Cardiac fibroblast (primary cell): ENCODE measurements at places on chromosomes 3 and 15.
A peak's percentile ranks its signal among the peaks of the same experiment; 100 is the strongest.

GRCh38 chr15:31325595-31326155 lies 960 bp upstream of the KLF13 start:
- DNase-seq: peak; percentile 75

GRCh38 chr15:48516121-48516520 lies 129.4 kb downstream of the FBN1 start:
- DNase-seq: peak; percentile 31

DNA sequence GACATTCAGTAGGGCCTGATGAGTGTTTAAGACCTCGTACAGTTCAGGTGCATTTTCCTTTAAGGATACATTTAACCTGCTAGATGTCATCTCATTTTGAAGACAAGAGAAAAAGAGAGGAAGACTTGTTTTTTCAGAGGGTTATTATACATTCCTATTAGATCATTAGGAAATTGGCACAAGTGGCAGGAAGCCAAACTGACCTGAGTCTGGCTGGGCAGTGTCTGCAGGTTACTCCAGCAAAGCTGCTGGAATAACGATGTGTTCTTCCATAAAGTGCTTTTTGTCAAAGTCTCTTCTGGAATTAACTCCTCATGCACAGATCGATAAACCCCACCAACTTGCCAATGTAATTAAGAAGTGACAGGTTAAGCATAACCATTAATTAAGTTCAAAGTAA lies 396.4 kb upstream of the TPRG1 start:
- no peak for DNase-seq

DNA sequence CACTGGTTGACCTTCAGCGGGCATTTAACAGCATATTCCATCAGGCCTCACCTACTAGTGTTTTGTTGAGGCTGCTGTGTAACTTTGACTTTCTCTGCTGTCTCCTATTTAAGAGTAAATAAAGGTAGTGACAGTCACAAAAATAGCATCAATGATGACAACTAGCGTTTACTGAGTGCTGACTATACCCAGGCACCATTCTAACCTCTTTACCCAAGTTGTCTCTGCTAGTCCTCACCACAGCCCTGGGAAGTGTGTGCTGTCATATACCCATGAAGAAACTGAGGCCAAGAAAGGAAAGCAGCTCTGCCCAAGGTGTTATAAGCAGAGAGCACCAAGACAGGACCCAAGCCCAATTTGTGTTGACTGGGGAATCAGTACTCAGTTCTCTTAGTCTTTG lies 286.4 kb upstream of the CTDSPL start:
- DNase-seq: no peak

DNA sequence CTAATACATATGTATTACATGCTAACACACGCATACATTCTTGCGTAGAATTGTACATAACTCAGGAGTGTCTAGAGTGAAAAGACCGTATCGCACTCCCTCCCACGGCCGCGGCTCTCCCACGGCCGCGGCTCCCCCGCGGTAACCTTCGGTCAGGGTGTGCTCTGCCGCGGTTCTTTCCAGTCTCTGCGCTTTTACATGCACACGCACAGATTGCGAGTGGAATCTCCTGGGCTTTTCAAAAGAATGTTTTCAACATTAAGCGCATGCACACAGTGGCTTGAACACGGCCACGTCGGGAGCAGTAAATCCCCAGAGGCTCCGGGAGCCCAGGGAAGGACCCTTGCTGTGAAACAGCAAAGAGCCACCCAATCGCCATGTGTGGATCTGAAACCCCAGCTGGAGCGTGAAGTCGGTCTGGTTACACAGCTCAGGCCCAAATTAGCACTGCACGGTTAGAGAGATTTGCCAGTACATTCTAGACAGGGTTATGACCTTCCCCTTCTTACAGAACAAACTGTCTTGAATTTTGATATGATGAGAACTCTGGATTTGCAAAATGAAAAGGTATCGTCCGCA lies 805 bp upstream of the RGMA start:
- DNase-seq: peak; percentile 1

DNA sequence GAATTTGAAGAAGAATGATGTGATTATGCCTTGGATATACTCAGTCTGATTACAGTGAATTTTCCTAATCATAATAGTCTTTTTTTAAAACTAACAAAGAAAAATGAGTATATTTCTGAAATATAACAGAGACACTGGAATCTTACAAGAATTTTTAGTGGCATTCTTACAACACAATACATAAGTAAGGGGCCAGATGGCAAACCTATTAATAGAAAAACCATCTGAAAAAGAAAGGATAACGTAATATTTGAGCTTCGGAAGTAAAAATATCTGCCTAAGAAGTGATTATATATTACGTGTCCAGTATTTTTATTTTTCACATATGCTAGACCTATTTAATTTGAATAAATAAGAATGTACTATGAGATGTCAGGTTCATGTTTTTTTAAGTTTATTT lies 452.8 kb downstream of the NAALADL2 start:
- DNase-seq: no peak

DNA sequence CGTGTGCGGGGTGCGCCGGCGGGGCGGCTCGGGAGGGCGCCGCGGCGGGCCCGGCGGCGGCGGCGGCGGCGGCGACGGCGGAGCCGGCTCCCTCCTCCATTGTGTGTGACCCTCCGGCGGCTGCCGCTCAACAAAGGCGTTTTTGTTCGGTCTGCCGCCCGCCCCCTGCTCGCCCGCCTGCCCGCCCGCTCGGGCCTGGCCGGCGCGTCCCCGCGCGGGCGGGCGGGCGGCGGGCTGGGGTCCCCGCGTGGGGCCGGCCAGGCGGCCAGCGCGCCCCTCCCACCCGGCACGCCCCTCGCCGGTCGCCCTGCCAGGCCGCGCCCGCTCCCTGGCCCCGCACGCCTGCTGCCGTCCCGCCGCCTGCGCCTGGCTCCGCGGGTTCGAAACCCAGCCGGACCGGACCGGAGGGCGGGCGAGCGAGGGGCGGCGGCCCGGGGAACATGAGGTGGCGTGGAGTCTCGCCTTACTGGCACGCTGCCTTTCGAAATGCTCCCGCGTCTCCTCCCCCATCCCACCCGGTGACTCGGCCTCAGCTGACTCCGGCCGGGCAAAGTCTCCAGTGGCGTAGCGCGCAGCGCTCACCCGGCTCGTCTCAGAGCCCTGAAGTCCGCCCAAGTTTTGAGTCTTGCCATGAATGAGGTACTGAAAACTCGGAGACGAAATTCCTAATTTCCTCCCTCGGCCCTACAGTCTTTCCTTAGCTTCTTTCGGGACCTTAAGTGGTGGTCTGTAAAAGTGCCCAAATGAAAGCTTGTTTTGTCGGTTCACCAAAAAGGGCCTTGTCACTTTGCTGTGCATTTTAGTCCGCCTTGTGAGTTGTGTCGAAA lies 588 bp downstream of the MAPK6 start:
- peak; percentile 94 for DNase-seq

DNA sequence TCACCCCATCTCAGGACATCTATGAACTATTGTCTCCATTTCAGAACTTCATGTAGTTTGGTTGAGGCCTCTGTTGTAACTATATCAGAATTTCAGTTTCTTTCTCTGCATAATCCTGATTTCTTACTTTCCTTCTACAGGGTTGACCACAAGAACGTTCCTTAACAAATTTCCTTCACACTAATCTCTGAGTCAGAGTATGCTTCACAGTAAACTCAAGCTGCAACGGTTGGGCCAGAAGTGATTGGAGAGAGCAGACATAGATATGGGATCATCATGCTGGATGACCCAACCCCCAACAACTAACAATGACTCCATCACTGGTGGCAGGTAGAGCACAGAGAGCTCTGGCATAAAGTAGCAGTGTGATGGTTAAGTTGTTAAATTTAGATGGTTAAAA lies 128.8 kb upstream of the OSTN start:
- DNase-seq: peak; percentile 80

- DNase-seq: no peak
Measured at GRCh38 chr15:82799183-82799841, 6.6 kb downstream of the FSD2 start.

- no peak for DNase-seq
Measured at GRCh38 chr3:81989758-81990157, 228.3 kb upstream of the GBE1 start.

GRCh38 chr15:56261854-56262509 lies 18.3 kb upstream of the RFX7 start:
- DNase-seq: no peak

- no peak for DNase-seq
Measured at GRCh38 chr3:186520957-186521842, 23.0 kb downstream of the CRYGS start.

- DNase-seq: no peak
Measured at GRCh38 chr15:60720493-60721256, 241.7 kb upstream of the ICE2 start.

DNA sequence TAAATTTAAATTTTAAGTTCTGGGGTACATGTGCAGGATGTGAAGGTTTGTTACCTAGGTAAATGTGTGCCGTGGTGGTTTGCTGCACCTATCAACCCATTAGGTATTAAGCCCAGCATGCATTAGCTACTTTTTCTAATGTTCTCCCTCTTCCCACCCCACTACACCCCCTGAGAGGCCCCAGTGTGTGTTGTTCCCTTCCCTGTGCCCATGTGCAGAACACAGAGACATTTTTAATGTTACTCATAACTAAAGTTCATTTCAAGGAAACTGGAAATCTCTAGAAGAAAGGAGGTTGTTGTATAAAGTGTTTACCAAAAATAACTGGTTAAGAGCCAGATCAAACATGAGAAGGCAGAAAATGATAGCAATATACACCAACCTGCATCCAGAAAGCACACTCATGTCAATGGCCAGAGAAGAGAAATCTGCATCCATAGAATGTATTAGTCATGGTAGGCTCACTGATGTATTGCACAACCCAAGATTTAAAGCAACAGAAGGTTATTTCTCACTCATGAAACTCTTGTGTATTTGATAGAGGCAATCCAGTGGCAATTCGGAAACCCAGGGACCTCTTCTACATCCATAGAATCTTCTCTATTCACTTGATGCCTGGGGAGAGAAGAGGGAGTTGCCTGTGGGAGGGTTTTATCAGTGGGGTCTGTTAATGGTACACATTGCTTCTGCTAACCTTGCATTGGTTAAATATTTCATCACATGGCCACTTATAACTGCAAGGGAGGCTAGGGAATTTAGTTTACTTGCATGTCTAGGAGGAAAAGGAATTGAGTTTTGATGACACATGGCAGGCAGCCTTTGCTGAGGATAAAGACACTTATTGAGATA lies 321.9 kb upstream of the RASGRP1 start:
- peak; percentile 90 for DNase-seq

- DNase-seq: no peak
Measured at GRCh38 chr3:176469694-176470205, 727.5 kb downstream of the TBL1XR1 start.

- DNase-seq: peak; percentile 81
Measured at GRCh38 chr15:82197733-82198594, 64.6 kb downstream of the EFL1 start.

DNA sequence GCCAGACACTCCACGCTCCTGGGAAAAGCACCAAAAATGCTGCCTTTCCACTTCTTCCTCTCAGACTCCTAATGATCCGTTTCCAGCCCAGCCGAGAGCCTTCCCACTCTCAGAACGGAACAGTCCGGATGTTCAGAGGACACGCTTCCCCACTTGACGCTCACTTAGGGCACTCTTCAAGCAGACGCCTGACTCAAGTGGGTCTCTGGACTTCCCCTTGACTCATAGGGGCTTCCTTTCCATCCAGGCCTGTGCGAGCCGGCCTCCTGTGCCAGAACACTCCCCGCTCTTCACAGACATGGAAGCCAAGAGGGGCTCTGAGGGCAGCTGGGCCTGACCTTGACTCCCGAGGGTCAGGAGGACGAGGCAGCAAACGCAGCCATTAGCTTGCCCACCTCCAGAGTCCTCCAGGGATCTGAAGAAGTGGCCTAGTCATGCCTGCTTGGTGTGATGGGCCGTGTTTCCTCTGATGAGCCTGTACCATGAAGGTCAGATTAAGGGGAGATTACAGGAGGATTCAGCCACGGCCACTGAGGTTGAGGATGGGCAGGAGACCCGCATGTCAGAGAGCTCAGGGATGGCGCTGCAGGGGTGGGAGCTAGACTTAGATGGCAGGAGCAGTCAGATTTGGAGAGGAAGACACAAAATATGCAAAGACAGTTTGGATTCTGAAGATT lies 114.7 kb upstream of the TLE3 start:
- no peak for DNase-seq

DNA sequence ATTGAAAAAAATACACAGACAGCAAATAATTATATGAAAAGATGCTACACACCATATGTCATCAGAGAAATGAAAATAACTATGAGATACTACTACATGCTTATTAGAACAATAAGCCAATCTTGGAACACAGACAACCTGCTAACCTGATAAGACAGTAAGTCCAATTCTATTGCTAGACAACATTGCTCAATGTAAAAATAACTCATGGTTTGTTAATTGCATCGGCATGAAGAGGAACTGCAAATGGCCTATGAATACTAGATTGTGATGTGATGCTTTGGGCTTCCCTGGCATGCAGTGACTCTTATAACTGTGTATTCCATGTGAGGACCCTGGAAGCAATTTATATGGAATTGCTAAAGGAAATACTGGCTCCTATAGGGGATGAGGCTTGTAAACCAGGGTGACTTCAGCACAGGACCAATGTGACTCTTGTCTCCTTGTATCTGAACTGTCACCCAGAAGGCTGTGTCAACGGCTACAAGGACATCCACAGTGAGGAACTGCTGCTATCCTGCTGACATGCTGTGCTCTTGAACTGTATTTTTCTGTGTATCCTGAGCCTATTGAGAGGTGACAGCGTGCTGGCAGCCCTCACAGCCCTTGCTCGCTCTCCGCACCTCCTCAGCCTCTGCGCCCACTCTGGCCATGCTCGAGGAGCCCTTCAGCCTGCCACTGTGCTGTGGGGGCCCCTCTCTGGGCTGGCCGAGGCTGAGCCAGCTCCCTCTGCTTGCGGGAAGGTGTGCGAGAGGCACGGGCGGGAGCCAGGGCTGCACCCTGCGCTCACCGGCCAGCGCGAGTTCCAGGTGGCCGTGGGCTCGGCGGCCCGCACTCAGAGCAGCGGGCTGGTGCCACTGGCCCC lies 385.7 kb downstream of the CNTN4 start:
- DNase-seq: no peak

DNA sequence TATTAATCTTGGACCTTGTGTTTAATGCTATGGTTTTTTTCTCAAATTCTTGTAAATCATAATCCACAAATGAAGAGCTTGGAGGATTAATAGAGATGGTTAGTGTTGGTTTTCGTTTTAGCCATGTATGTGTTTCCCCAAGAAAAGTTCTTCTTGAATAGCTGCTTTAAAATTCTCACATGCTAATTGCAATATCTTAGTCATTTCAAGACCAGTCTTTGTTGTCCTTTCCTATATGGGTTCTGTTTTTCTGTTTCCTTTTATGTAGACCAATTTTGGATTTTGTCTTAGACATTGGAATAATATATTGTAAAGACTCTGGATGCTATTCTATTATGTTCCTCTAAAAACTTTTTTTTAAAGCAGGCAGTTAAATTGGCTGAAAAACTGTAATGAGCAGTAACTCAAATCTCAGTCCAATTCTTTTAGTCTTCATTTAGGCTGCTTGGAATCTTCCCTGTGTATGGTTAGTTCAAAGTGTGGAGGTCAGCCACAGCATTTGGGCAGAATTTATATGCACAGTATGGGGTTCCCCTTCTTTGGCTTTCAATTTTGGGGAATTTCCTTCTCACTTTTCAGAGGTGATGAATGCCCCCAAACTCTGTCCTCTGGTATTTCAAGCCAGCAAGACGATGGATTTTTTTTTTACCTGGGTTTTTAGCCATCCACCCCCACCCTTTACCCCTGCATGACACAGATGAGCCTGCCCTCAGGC lies 39.1 kb upstream of the DNAJC13 start:
- no peak for DNase-seq
